ENCODE measurements at places on chromosomes 13 and 19. TPM values are rescaled to one million over a fixed set of nuclear protein-coding genes. Genes with fewer than 3 reads are reported as not detected.
A peak's percentile ranks its signal among the peaks of the same experiment; 100 is the strongest.

DNA sequence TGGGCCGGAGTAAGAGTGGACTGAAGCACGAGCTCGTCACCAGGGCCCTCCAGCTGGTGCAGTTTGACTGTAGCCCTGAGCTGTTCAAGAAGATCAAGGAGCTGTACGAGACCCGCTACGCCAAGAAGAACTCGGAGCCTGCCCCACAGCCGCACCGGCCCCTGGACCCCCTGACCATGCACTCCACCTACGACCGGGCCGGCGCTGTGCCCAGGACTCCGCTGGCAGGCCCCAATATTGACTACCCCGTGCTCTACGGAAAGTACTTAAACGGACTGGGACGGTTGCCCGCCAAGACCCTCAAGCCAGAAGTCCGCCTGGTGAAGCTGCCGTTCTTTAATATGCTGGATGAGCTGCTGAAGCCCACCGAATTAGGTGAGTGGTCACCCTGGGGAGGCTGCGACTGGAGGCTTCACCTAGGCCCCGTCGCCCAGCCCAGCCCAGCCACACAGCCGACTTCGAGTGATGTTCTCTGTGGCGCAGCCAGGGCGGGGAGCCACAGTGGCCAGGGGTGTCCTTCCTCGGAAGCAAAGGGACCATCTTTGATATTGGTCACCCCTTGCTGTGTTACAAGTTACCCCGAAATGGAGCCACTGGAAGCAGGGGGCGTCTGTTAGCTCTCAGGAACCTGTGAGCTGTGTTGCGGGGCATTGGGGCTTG, 5.6 kb downstream of the PIAS4 start:
- no peaks in the 10 kb centered on the region for H3K27me3 ChIP-seq
- H3K4me1 ChIP-seq, result peaks cover 16% of the 10 kb centered on the region
- no peaks in the 10 kb centered on the region for H3K36me3 ChIP-seq

DNA sequence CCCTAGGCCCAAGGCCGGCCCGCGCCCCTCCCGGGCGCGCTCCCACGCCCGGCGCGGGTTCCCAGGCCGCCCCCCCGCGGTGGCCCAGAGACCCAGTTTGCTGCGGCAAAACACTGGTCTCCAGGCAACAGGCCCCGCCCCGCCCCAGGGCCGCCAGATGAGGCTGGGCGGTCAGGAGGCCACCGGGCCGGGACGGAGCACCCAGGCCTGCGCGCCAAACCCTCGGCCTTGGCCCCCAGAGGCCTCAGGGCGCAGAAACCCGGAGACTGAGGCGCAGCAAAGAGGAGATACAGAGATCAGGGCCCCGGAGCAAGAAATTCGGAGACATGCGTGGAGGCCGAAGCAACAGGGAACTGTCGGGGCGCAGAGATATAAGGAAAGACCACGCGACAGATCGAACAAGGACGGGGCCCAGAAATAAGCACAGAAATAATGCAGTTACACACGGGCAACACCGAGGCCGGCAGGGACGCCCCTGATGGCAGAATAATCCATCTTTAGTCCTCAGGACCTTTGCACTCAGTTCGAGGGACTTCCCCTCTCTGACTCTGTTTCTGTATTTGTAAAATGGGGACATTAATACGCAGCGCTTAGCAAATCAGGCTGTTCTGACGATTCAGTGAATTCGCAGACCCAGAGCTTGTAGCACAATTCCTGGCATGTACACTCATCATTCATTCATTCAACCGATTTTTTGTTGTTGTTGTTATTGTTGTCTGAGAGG, 20.8 kb upstream of the ERCC1 start:
- H3K4me1 ChIP-seq, result peaks cover 61% of the 10 kb centered on the region
- DNase-seq, result peak; percentile 80
- no peaks in the 10 kb centered on the region for H3K27me3 ChIP-seq
- H3K27ac ChIP-seq, result peak overlapping the region; percentile 89

DNA sequence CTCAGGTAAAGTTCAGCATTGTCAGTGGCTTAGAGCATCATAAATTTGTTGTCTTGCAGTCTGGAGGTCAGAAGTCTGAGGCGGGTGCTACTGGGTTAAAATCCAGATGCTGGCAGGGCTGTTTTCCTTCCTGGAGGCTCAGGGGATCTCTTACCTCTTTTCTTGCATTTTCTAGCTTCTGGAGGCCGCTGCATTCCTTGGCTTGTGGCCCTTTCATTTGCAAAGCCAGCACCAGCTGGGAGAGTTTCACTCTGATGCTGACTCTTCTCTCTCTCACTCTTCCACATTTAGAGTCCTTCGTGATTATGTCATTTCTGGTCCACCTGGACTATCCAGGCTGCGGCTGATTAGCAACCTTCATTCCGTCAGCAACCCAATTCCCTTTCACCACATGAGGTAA, 38.1 kb upstream of the SLC10A2 start:
- no peaks in the 10 kb centered on the region for H3K4me1 ChIP-seq
- H3K27ac ChIP-seq, result no peak overlapping the region
- H3K4me3 ChIP-seq, result no peak overlapping the region
- no peaks in the 10 kb centered on the region for H3K36me3 ChIP-seq

The NALCN gene
- not detected for total RNA-seq

The PLEKHA4 gene
- 4.1 TPM for total RNA-seq

DNA sequence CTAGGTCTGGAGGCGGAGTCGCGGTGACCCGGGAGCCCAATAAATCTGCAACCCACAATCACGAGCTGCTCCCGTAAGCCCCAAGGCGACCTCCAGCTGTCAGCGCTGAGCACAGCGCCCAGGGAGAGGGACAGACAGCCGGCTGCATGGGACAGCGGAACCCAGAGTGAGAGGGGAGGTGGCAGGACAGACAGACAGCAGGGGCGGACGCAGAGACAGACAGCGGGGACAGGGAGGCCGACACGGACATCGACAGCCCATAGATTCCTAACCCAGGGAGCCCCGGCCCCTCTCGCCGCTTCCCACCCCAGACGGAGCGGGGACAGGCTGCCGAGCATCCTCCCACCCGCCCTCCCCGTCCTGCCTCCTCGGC, at the start of gene SLC5A5:
TSS of gene SLC5A5 (plus strand) at position 68 of the 373 bp plus-strand sequence. CDS start 375 bp downstream, outside the sequence.
- peak within 1 kb of the TSS; percentile 60 for H3K27ac ChIP-seq
- DNase-seq, result no peak
- H3K27me3 ChIP-seq, result peaks cover 2% of the 10 kb centered on the region
- no peaks in the 10 kb centered on the region for H3K36me3 ChIP-seq
- H3K4me3 ChIP-seq, result peak within 1 kb of the TSS; percentile 78

GRCh38 chr19:674282-675151, 1.7 kb upstream of the FSTL3 start:
- H3K4me3 ChIP-seq, result no peak overlapping the region
- H3K27ac ChIP-seq, result no peak overlapping the region
- DNase-seq, result no peak
- H3K27me3 ChIP-seq, result peaks cover 11% of the 10 kb centered on the region

DNA sequence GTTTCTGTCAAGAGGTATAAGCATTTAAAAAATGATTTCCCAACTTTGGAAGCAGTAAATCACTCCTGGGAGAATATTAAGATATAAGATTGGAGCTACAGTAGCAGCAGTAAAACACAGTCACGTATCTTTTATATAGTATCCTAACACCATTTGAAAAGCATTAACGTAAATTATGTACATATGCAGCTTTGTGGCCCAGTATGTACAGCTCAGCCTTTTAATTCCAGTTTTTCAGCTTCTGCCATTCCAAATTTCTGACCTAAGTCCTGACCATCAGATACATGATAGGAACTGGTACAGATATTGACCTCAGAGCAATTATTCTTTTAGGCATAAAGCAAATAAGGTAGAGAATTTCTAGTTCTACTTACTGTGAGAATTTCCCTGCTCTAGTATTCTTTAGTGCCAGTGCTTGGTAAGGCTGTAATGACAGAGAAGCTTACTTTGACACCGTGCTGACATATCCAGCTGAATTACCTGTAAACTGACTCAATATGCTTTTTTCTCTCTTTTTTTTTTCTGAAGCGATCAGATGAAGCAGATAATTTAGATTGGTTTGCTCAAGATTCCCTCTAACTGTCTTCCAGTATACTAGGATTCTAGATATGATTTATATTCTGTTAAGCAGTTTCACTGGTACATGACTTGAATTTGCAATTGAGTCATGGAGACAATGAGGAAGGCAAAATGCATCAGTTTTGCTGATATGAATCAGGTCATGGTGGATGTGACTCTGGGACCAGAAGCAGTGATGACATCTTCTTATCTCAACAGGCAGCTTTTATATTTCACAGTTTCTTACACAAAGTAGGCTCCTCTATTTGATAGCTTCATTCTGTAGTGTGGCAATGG, 703.6 kb downstream of the SLITRK6 start:
- H3K27me3 ChIP-seq, result no peaks in the 10 kb centered on the region
- H3K36me3 ChIP-seq, result no peaks in the 10 kb centered on the region
- no peaks in the 10 kb centered on the region for H3K4me1 ChIP-seq
- DNase-seq, result no peak
- H3K27ac ChIP-seq, result no peak overlapping the region

- H3K4me3 ChIP-seq, result no peak overlapping the region
- peaks cover 43% of the 10 kb centered on the region for H3K36me3 ChIP-seq
- H3K27me3 ChIP-seq, result no peaks in the 10 kb centered on the region
- DNase-seq, result no peak
Observed at GRCh38 chr19:57643734-57644133, 10.8 kb downstream of the ZNF211 start.

Data from naive thymus-derived CD8-positive, alpha-beta T cell (primary cell).